Hematopoietic multipotent progenitor cell treated with erythropoietin and hydrocortisone succinate and interleukin-3 and kit ligand, for 8 days (in vitro differentiated cells): ENCODE measurements at places on chromosomes 16 and 17.

GRCh38 chr17:62140376-62140775 is 75.3 kb upstream of the MED13 start:
- no peak for DNase-seq

DNA sequence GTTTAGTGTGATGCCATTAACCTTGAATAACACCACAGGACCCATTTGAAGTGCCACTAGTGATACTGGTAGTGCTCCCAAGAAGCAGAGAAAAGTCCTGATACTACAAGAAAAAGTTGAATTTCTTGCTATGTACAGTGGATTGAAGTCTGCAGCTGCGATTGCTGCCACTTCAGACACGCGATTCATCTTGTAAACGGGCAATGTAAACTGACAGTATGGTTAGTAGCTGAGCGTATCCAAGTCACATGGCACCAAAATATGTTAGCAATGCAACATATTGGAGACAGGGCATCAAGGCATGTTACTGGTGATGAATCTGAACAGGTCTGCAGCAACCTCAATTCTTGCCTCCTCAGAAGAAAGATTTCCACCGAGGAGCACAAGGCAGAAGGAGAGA is 238.9 kb downstream of the HS3ST3B1 start:
- no peak for DNase-seq

- no peak for DNase-seq
These were observed 3.6 kb upstream of the HIC1 start for GRCh38 chr17:2051061-2051932.

- DNase-seq: no peak
These were observed 27.9 kb upstream of the HYDIN start for GRCh38 chr16:71258372-71258771.

DNA sequence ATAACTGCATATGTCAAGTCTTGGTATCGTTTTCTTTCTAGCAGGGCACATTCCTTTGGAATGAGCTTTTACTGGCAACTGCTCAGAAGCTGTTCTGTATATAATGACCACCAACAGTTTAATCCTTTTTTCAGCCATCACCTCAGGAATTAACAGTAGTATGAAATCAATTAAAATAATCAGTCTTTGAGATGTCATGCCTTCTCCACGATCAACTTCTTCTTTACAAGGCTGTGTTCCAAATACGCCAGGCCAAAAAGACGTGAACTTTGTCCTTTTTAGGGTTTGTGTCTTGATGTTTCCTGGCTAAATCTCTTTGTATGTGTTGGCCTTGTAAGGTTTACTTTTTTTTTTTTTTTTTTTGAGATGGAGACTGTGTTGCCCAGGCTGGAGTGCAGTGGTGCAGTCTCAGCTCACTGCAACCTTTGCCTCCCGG is 54.9 kb downstream of the ABCC1 start:
- DNase-seq: no peak
